Activated B cell treated with CpG ODN at 0.5 μM for 24 hours (primary cell): ENCODE measurements at places on chromosomes 3 and 15.

DNA sequence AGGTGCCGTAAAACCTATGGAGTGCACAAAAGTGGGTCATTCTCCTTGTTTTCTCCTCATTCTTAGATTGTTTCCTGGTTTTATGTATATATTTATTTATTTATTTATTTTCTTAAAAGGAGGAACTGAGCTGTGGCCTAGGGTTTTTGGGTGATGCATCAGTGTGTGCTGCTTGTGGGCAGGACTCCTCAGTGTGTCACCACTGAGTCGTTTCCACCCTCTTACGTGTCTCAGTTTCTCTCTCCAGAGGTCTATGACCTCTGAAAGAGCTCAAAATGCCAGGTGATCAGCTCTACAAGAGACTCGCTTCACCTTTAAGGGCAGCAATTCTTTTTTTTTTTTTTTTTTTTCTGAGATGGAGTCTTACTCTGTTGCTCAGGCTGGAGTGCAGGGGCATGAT is 72.9 kb downstream of the CD200 start:
- no peak for DNase-seq

- DNase-seq = no peak
Observed at GRCh38 chr15:20409247-20409646, 132.4 kb downstream of the GOLGA6L6 start.

DNA sequence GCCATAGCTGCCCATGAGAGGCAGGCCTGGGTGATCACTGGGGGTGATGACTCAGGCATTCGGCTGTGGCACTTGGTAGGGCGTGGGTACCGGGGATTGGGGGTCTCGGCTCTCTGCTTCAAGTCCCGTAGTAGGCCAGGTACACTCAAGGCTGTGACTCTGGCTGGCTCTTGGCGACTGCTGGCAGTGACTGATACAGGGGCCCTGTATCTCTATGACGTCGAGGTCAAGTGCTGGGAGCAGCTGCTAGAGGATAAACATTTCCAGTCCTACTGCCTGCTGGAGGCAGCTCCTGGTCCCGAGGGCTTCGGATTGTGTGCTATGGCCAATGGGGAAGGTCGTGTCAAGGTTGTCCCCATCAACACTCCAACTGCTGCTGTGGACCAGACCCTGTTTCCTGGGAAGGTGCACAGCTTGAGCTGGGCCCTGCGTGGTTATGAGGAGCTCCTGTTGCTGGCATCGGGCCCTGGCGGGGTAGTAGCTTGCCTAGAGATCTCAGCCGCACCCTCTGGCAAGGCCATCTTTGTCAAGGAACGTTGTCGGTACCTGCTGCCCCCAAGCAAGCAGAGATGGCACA is 5.3 kb downstream of the WDR6 start:
- no peak for DNase-seq

DNA sequence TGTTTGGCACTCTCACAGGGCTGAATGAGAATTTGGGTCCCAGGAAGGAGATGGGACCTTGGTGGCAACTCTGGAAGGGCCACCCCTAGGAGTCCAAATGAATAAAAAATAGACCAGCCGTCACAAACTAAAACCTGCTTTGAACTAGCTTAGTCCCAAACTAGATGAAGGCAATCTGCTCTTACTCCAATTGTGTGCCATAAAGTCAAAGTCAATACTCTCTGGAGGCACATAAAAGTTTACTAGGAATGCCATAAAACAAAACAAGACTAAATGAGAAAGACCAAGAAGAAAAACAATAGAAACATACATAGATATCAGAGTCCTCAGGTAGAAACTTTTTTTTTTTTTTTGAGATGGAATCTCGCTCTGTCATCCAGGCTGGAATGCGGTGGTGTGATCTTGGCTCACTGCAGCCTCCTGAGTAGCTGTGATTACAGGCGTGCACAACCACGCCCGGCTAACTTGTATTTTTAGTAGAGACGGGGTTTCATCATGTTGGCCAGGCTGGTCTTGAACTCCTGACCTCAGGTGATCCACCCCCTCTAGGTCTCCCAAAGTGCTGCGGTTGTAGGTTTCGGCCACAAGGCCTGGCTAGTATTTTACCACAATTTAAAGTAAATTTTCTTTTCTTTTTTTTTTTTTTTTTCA is 8.1 kb downstream of the GOLGA6L2 start:
- no peak for DNase-seq

DNA sequence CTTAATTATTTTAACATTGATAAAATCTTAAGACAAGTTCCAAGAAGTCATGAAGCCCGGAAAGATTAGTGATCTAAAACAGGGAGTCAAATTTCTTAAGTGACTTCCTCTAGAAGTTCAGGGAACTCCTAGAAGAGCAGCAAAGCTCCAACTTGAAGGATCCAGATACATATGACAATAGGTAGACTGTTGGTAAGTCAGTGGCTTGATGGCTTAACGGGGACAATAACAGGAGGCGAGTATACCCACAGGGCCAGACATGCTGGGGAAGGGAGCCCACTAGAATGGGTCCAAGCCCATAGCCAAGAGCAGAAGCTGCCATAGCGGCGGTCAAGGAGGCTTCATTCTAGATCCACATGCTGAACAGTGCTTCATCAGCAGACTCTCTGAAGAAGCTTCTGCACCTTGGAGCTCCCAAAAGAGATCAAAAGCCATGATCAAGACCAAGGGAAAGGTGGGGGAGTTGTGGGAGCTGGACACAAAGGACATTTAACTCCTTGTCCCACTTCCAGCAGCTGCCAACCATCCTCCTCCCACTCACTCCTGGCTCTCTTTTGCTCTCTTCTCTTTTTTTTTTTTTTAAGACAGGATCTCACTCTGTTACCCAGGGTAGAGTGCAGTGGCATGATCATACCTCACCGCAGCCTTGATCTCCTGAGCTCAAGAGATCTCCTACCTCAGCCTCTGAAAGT is 10.2 kb upstream of the CA12 start:
- DNase-seq = no peak

DNA sequence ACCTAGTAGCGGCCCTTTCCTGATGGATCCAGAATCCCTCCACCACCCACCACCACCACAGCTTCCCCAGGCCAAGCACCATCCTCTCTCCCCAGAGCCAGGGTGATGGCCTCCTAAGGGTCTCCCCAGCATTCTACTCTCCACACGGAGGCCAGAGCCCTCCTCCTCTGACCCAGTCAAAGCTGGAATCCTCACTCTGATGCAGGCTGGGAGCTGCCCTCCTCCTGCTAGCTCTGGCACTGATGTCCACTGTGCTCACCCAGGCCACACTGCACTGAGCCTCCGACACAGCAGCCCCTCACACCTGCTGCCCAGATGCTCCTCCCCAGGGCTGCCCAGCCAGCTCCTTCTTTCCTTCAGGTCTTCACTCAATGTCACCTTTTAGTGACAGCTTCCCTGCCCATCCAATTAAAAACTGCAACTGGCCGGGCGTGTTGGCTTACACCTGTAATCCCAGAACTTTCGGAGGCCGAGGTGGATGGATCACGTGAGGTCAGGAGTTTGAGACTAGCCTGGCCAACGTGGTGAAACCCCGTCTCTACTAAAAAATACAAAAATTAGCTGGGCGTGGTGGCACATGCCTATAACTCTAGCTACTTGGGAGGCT is 21.0 kb downstream of the XXYLT1 start:
- DNase-seq = no peak

- no peak for DNase-seq
Observed at GRCh38 chr3:120506076-120506827, 55.5 kb upstream of the FSTL1 start.

- no peak for DNase-seq
Observed at GRCh38 chr15:86247249-86247955, 167.7 kb downstream of the AGBL1 start.

- no peak for DNase-seq
Observed at GRCh38 chr3:193850084-193850619, 257.1 kb downstream of the OPA1 start.

- DNase-seq = no peak
Observed at GRCh38 chr3:64627471-64628321, 60.1 kb downstream of the ADAMTS9 start.

GRCh38 chr3:58404396-58404795 is 29.2 kb downstream of the PDHB start:
- DNase-seq = no peak

- no peak for DNase-seq
Observed at GRCh38 chr3:58661836-58662420, 4.6 kb downstream of the FAM3D start.

DNA sequence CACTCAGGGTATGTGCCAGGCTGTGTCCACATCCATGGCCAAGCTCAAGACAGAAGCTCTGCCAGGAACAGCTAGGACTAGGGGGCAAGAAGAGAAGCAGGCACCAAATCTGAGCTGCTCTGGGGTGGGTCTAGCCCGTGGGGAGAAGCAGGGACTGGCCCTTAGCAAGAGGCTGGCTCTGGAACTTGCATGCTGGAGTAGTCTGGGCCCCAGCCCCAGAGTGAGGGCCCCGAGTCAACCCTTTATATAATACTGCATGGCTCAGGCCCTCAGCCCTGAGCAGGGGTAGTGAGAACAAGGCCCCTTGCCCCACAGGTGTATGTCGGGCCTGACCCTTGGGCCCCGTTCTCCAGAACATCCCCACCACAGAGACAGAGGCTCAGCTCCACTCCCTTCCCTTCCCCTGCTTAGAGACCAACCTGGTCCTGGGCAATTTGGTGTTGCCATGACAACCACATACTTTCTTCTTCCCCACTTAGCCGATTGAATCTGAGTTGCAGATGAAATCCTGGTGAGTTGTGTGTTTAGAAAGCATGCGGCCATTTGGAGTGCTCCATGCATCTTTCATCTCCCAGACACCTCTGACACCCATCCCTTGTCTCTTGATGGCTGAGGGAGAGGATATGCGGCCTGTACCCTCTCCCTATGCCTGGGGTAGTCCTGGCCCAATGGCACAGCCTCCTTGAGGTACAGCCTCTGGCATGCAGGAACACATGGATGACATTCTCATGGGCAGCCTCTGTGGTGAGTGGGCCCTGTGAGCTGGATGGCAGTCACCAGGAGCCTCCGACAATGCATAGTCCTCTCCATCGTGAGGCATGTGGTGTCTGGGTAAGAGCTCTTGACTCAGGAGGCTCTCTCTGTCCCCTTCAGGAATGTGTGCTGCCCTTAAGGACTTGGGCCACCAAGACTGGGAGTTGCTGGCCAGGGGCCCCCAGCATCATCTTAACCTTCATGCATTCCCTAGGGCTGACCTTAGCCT is 29.2 kb upstream of the SFMBT1 start:
- DNase-seq = no peak

DNA sequence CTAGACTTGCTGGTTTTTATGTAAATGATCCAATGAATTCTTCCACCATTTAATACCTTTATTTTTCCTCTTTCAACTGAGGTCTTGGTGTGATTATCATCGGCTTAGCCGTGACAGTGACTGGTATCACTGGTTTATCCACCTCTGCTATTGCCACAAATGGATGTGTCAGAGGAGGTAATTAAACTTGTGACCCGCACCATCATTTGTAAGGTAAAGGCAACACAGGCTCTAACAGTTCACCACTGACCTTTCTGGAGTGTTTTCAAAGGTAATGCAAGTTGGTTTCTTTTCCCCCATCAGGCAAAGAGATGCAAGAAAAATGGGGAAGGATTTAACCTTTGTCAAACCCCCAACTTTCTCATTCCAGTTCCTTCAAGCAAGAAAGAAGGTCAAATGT is 19.7 kb downstream of the SLC12A1 start:
- DNase-seq = no peak

DNA sequence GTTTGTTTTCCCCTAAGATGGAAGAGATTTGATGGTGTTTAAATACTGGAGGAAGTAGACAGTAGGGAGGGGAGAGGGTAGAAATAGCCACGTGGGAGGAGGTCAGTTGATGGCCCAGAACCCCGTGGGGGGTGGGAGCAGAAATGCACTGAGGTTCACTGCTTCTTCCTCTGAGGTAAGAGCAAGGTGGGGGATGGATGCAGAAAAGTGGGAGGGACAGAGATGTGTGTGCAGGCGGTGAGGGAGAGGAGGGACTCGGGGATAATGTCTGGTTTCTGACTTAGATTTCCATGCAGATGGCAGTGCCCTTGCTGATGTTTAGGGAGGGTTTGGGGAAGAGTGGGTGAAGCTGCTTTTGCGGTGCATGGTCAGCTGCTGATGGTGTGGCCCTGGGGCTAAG is 102.9 kb downstream of the ARNT2 start:
- DNase-seq = no peak

DNA sequence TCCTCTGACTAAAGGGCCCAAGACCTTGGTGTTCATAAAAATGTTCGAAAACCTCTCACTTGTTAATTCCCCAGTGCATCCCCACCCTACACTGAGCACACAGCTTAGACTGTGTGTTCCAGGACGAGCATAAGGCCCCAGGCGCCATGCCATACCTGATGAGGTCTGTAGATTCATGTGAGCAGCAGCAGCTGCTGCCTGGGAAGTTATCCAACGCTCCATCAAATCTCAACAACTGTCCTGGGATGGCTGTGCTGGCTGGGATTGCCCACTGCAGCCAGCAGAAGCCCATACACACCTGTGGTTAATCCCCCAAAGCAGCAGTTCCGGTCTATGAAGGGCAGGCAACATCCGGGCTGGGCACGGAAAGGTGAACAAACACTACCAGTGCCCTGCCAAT is 391.2 kb downstream of the IL20RB start:
- no peak for DNase-seq

GRCh38 chr15:45107941-45108630 is 5.9 kb downstream of the DUOX2 start:
- no peak for DNase-seq
